ENCODE measurements at places on chromosomes 1 and 21. TPM values are rescaled to one million over a fixed set of nuclear protein-coding genes. Genes with fewer than 3 reads are reported as not detected.

Gene AJAP1
- polyA plus RNA-seq, result 0.27 TPM

Gene LRRC3
- 17.3 TPM for polyA plus RNA-seq

Gene DIRAS3
- polyA plus RNA-seq, result 1.5 TPM

Gene PADI4
- polyA plus RNA-seq, result not detected

Gene HRNR
- polyA plus RNA-seq, result not detected

Gene CLCN6
- 13.9 TPM for polyA plus RNA-seq

Gene HSD3B2
- polyA plus RNA-seq, result 0.07 TPM

Gene S100A2
- 5.4 TPM for polyA plus RNA-seq

Gene MYOM3
- polyA plus RNA-seq, result 84.8 TPM

Gene KCNQ4
- polyA plus RNA-seq, result 0.45 TPM

Gene INSRR
- polyA plus RNA-seq, result 0.04 TPM

Gene NTRK1
- not detected for polyA plus RNA-seq
